ENCODE measurements at places on chromosomes 2 and 18. TPM values are rescaled to one million over a fixed set of nuclear protein-coding genes. Genes with fewer than 3 reads are reported as not detected.

GRCh38 chr2:101688261-101688660 is 9.2 kb upstream of the MAP4K4 start:
- no peak for ATAC-seq

DNA sequence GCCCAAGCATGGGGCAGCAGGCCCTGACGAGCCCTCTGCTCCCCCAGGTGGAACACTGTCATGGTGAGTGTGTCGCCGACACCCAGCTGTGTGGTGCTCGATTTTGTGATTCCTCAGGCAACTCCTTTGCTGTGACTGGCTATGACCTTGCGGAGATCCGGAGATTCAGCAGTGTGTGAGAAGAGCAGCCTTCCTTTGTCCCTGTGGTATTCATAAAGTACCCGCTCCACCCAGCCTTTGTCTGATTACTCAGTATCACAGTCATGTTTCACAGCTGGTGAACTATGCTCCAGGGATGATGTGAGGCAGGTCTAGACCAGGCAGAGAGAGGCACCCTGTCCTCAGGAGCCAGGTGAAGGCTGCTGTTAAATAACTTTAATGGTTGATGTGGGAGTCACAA is 4.0 kb downstream of the WDR54 start:
- ATAC-seq: peak; percentile 74

The AP1S3 gene
- total RNA-seq: 20.8 TPM

The DYSF gene
- total RNA-seq: 3.4 TPM

- no peak for ATAC-seq
These were observed 18.7 kb upstream of the RASGRP3 start for GRCh38 chr2:33457556-33458247.
